ENCODE measurements at places on chromosomes 6 and 20. TPM values are rescaled to one million over a fixed set of nuclear protein-coding genes. Genes with fewer than 3 reads are reported as not detected.

The PAX1 gene
- not detected for total RNA-seq

The DACT2 gene
- total RNA-seq, result 3.2 TPM

The DEFB132 gene
- total RNA-seq, result not detected

The TFAP2D gene
- total RNA-seq, result not detected

The OR2H2 gene
- not detected for total RNA-seq

The OR12D2 gene
- not detected for total RNA-seq

GRCh38 chr6:35064290-35064689 lies 76.8 kb downstream of the TCP11 start:
- peak overlapping the region; percentile 30 for H3K27ac ChIP-seq
- H3K4me3 ChIP-seq, result no peak overlapping the region
- H3K27me3 ChIP-seq, result no peaks in the 10 kb centered on the region
- peaks cover 3% of the 10 kb centered on the region for H3K4me1 ChIP-seq

GRCh38 chr20:43514648-43514999 lies 7.1 kb downstream of the L3MBTL1 start:
- peak overlapping the region; percentile 74 for H3K4me3 ChIP-seq
- H3K4me1 ChIP-seq, result peaks cover 6% of the 10 kb centered on the region
- peak overlapping the region; percentile 59 for H3K27ac ChIP-seq
- DNase-seq, result no peak

DNA sequence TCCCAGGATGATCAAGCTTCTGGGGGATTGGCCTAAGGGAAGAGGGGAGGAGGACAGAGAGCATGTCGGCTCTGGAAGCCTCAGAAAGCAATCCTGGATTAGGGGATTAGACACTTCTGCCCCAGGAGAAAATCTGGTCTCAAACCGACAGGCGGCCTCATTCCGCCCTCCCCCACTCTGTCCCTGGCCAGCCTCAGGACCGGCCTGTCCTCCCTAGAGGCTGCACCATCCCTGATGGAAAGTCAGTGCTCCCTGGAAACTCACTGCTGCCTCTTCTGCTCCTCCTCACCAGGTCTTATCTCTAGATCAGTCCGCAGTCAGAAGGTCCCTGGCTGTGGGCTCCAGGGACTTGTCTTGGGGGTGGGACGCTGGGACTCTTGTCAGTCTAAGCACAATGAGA lies 905 bp upstream of the SLC12A5 start:
- no peaks in the 10 kb centered on the region for H3K36me3 ChIP-seq
- no peak overlapping the region for H3K27ac ChIP-seq
- no peaks in the 10 kb centered on the region for H3K4me1 ChIP-seq
- H3K4me3 ChIP-seq, result no peak overlapping the region
- DNase-seq, result no peak
- H3K27me3 ChIP-seq, result no peaks in the 10 kb centered on the region

- H3K27me3 ChIP-seq, result peaks cover 3% of the 10 kb centered on the region
- peak overlapping the region; percentile 52 for H3K4me3 ChIP-seq
- DNase-seq, result peak; percentile 84
These were observed 579 bp downstream of the LRFN2 start for GRCh38 chr6:40586369-40587201.

DNA sequence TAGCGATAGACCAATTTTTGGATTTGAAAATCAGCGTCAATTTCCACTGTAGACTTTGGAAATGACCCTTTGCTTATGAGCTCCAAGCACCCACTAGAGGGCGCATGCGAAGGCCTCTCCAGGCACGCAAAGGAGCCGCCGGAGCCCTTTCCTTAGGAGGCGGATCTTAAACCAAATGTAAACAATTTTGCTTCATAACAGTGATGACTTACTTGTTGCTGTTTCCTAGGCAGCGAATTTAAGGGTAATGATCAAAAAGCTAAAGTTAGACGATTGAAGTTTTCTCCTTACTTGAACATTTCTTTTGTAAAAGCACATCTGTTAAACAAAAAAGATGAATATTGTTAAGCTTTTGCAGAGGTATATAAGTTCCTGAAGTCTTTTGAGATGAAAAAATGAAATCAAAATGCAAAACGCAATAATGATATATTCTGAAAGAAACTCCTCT lies 29.2 kb upstream of the EXOC2 start:
- H3K4me1 ChIP-seq, result no peaks in the 10 kb centered on the region
- DNase-seq, result peak; percentile 52
- no peak overlapping the region for H3K27ac ChIP-seq
- H3K36me3 ChIP-seq, result no peaks in the 10 kb centered on the region

DNA sequence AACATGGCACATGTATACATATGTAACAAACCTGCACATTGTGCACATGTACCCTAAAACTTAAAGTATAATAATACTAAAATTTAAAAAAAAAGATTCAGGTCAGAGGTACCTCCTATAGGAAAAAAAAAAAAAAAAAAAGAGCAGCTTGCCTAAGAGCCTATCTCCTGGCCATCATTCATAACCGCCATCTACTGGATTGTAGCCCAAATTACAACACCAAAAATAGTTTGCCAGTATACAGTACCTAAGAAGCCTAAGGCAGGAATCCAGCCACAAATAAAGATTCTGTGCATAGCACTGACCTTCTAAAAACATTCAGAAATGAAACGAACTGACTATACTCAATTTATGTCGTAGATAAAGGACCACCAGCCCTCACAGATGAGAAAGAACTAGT lies 438.4 kb upstream of the ADGRB3 start:
- H3K4me3 ChIP-seq, result no peak overlapping the region
- H3K27me3 ChIP-seq, result no peaks in the 10 kb centered on the region
- no peaks in the 10 kb centered on the region for H3K36me3 ChIP-seq
- no peak overlapping the region for H3K27ac ChIP-seq
- DNase-seq, result no peak
- no peaks in the 10 kb centered on the region for H3K4me1 ChIP-seq

DNA sequence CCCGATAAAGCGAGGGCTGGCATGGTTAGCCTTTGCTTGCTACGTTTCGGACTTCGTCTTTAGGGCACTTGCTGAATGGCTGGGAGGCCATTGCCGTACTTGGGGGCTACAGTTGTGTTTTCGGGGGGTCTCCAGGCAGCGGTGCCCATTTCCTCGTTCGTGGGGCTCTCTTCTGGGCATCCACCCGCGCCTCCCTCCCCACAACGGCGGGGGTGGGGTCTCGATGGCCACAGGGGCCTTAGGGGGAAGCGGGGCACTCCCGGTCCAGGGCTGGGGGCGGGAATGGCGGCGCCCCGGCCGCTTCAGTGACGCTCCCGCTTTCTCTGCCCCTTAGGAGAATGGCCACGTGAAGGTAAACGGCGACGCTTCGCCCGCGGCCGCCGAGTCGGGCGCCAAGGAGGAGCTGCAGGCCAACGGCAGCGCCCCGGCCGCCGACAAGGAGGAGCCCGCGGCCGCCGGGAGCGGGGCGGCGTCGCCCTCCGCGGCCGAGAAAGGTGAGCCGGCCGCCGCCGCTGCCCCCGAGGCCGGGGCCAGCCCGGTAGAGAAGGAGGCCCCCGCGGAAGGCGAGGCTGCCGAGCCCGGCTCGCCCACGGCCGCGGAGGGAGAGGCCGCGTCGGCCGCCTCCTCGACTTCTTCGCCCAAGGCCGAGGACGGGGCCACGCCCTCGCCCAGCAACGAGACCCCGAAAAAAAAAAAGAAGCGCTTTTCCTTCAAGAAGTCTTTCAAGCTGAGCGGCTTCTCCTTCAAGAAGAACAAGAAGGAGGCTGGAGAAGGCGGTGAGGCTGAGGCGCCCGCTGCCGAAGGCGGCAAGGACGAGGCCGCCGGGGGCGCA lies 2.4 kb downstream of the MARCKS start:
- no peak for DNase-seq
- H3K4me1 ChIP-seq, result no peaks in the 10 kb centered on the region
- no peaks in the 10 kb centered on the region for H3K36me3 ChIP-seq
- H3K4me3 ChIP-seq, result peak overlapping the region; percentile 59
- peak overlapping the region; percentile 96 for H3K27ac ChIP-seq

- no peaks in the 10 kb centered on the region for H3K36me3 ChIP-seq
- H3K27ac ChIP-seq, result no peak overlapping the region
- H3K4me3 ChIP-seq, result no peak overlapping the region
- H3K4me1 ChIP-seq, result no peaks in the 10 kb centered on the region
- DNase-seq, result no peak
- H3K27me3 ChIP-seq, result no peaks in the 10 kb centered on the region
These were observed 26.6 kb upstream of the KLHL31 start for GRCh38 chr6:53692172-53692571.

DNA sequence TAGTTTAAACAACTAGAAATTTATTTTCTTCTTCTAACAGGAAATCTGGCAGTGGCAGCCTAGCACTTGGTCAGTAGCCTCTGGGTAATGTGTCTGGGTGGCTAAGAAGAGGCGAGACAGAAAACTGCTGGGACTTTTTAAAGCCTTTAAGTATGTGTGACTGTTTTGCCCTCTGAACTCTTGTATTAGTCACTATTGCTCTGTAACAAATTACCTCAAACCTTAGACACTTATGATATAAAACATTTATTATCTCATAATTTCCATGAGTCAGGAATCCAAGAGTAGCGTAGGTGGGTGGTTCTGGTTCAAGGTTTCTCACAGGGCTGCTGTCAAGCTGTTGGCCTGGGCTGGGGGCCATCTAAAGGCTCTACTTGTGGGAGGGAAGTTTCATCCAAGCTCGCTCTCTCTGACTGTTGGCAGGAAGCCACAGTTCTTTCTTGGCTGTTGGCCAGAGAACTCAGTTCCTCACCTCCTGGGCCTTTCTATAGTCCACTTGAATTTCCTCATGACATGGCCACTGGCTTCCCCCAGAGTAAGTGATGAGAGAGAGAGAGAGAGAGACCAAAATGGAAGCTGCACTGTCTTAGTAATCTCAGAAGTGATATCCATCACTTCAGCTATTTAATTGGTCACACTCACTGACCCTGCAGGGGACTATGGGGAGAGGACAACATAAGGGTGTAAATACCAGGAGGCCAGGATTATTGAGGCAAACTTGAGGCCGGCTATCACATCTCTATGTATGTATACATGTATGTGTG lies 17.4 kb upstream of the TBC1D22B start:
- no peaks in the 10 kb centered on the region for H3K36me3 ChIP-seq
- H3K4me1 ChIP-seq, result peaks cover 28% of the 10 kb centered on the region
- peak; percentile 87 for DNase-seq
- H3K27ac ChIP-seq, result peak overlapping the region; percentile 59

DNA sequence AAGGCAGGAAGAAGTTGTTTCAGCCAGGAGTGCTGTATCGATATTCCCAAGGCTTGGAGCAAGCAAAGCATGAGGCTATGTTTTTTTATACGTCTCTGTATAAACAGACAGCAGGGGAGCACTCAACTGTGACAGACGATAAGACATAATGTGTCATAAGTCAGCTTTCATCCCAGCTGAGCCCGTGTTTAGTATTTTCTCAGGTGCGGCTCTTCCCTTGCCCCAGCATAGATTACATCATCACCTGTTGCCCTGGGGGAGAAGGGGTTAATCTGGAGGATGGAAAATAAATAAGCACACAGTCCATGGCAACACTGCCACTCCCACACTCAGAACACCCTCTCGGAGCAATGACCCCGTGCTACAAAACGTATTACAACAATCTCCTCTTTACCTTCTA lies 22.1 kb upstream of the KCNK5 start:
- DNase-seq, result peak; percentile 31
- no peak overlapping the region for H3K27ac ChIP-seq
- no peaks in the 10 kb centered on the region for H3K4me1 ChIP-seq
- H3K4me3 ChIP-seq, result no peak overlapping the region
- no peaks in the 10 kb centered on the region for H3K27me3 ChIP-seq

DNA sequence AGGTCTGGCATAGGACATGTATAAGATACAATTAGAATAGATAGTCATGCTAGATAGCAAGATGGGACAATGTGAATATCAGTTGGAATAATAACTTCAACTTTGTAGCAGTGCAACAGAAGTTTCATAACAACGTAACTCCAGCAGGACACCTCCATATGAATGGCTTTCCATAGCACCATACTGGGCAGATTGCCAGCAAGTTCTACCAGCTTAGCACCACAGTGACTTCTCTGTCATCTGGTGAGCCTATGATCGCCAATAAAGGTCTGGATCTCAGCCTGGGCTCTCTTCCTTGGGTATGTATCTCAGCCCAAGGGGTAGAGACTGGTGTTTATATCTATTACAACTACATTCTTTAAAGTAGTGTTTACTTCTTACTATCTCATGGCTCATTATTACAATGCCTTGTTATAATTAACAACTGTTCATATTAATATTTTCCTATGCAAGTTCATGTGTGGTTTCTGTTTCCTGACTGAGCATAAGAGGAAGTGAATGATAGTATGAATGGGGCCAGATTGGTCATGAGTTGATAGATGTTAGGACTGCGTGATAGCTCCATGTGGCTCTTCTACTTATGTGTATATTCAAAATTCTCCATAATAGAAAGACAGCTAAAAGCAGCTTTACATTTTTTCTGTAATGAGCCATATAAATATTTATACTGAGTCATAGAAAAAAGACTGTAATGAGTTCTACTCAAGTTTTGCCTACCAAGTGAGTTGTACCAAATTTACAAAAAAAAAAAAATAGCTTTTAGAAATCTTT lies 22.9 kb downstream of the HTR1B start:
- H3K27ac ChIP-seq, result no peak overlapping the region
- H3K4me1 ChIP-seq, result no peaks in the 10 kb centered on the region
- no peaks in the 10 kb centered on the region for H3K27me3 ChIP-seq
- H3K36me3 ChIP-seq, result no peaks in the 10 kb centered on the region
- H3K4me3 ChIP-seq, result no peak overlapping the region
- DNase-seq, result no peak

Data from upper lobe of left lung (tissue), 6 donors.